ENCODE measurements at places on chromosomes 6 and 20. TPM values are rescaled to one million over a fixed set of nuclear protein-coding genes. Genes with fewer than 3 reads are reported as not detected.

DNA sequence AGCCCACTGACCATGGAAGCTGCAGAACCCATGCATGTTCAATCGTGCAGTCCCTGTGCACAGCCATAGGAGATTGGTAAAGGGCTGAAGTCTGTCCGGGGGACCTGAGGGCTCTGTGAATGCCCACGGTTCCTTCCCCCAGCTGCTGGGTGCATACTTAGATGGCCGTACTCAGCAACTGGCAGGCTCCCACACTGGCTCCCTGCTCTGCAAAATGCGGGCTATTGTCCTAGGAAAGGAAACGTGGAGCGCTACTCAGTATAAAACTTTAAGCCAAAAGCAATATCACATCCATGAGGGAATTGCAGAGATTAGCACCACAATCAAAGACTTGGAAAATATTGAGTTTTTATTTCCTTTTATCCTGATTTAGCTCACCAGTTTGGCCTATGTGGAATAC lies 202.0 kb downstream of the WDR27 start:
- no peak for DNase-seq

DNA sequence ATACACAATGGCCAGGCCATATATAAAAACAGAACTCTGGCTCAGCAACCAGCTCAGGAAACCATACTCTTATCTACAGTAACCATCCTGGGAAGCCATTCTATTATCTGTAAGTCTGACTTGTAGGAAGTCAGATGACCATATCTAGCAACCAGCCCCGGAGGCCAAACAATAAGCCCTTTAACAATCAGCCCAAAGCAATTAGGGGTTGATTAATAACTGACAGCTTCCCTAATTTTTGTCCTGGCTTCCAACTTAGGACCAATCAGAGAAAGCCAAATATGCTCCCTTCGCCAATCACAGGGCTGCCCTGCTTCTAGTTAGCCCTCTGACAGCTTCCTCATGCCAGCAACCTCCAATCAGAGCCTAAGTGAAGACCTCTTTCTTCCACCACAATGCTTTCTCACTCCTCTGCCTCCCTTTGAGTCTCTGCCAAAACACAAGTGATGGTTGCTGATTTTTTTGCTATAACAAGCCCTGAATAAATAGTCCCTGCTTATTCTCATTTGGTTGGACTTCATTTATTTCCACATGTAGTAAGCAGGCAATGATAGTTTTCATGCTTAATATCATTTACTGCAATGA lies 37.8 kb upstream of the STXBP5 start:
- DNase-seq, result no peak

GRCh38 chr20:7977709-7978108 lies 37.5 kb upstream of the HAO1 start:
- no peak for DNase-seq

DNA sequence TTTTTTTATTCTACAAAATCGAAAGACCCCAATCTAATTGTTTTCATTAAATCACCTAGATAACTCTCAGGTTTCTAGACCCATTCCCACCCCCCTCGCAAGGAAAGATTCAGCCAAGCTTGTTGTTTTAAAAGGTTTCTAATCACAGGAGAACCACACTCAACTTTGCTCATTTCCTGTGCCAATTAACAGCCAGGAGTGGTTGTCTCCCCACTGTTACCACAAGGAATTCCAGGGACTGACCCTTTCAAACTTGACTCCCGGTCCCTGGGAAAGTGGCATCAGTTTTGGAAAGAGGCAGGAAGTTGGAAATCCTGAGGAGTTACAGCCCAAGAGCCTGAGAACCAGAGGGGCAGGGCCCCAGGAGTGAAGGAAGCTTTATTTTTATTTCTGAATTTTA lies 561.3 kb upstream of the JAG1 start:
- no peak for DNase-seq

DNA sequence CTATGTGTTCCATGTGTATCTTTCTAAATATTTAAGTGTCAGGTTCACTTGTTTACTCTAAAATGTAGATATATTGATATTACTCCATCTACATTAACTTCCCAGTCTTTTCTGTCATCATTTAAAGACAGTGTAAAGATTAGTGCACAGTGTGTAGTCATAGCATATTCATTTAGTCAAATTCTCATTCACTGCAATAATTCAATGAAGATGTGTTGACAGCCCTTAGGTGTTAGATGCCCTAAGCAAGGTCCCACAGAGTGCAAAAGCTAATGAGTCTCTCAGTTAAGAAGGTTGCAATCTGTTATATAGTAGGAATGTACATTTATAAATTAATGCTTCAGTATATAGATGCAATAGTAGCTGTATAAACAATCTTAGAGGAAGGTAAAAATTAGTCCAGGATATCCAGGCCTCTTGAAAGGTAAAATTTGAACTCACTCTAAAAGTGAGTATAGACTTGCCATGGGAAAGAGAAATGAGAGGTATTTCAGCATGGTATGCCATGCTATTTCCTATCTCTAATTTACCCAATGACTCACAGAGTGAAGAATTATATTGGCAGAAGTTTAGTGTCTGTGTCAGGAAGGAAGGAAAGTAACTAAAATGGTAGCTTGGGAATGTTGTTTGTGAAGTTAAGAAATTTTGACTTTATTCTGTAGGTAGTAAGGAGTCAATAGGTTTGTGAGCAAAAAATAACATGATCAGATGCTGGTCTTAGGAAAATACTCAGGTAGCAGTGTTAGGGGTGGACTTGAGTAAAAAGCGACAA lies 969.9 kb upstream of the CITED2 start:
- DNase-seq, result no peak

Gene PCSK2
- not detected for total RNA-seq

Gene CALHM4
- not detected for total RNA-seq
